ENCODE measurements at places on chromosomes 6 and 20.

GRCh38 chr20:57090590-57091560 lies 175.6 kb downstream of the BMP7 start:
- no peak for DNase-seq
- H3K27me3 ChIP-seq: peaks cover 3% of the 10 kb centered on the region
- H3K4me1 ChIP-seq: peaks cover 10% of the 10 kb centered on the region
- peak overlapping the region; percentile 67 for H3K27ac ChIP-seq
- H3K4me3 ChIP-seq: no peak overlapping the region

GRCh38 chr6:143157131-143157530 lies 96.4 kb downstream of the AIG1 start:
- peaks cover 1% of the 10 kb centered on the region for H3K4me1 ChIP-seq
- no peaks in the 10 kb centered on the region for H3K27me3 ChIP-seq
- DNase-seq: no peak
- no peak overlapping the region for H3K4me3 ChIP-seq
- no peaks in the 10 kb centered on the region for H3K36me3 ChIP-seq
- no peak overlapping the region for H3K27ac ChIP-seq

GRCh38 chr20:32167552-32167951 lies 40.0 kb downstream of the PLAGL2 start:
- H3K27ac ChIP-seq: no peak overlapping the region
- H3K27me3 ChIP-seq: no peaks in the 10 kb centered on the region
- DNase-seq: no peak
- H3K4me1 ChIP-seq: no peaks in the 10 kb centered on the region

DNA sequence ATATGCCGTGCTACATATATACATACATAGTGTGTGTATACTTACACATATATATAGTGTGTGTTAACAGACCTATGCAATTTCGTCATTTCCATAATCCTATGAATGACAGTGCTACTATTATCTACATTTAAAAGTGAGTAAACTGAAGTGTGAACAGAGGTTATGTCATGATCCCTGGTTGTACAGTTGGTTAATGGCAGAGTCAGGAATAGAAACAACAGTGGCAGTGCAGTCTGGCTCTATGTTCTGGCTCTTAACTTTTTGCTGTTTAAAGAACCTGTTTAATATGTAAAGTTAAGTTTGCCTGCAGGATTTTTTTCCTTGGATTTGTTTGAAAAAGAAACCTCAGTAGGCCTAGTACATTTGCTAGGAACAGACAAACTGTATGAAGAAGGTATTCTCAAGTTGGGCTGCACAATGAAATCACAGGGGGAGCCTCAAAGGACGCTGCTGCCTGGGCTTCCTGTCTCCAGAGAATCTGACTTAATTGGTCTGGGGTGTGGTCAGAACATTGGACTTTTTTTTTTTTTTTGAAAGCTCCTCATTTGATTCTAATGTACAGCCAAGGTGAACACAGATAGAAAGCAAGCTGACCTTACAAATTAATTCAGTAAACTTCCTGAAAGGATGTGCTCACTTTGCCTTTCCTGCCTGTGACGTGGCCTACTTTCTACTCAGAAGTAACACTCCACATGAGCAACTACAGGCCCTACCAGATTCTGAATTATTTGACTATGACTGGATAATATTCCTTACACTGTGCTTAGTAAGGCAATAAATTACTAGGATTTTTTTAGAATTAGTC lies 29.4 kb downstream of the PLCB1 start:
- H3K36me3 ChIP-seq: peaks cover 4% of the 10 kb centered on the region
- H3K4me3 ChIP-seq: no peak overlapping the region
- H3K4me1 ChIP-seq: peaks cover 8% of the 10 kb centered on the region

DNA sequence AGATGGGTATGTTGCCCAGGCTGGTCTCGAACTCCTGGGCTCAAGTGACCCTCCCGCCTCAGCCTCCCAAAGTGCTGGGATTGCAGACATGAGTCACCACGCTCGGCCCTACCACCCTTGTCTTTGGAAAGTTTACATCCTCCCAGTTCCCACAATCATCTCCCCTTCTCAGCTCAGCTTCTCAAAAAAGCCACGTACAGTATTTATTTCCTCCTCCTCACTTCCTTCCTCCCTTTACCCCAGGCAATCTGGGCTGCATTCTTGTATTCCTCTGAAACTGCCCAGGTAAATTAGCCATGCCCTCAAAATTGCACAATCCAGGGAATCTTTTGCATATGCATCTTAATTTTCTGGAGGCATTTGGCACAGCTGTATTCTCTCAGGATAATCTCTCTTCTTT lies 7.4 kb upstream of the SLC23A2 start:
- H3K36me3 ChIP-seq: no peaks in the 10 kb centered on the region
- H3K4me3 ChIP-seq: no peak overlapping the region
- peaks cover 7% of the 10 kb centered on the region for H3K27me3 ChIP-seq
- no peak overlapping the region for H3K27ac ChIP-seq
- peaks cover 20% of the 10 kb centered on the region for H3K4me1 ChIP-seq

- H3K27me3 ChIP-seq: no peaks in the 10 kb centered on the region
- no peaks in the 10 kb centered on the region for H3K36me3 ChIP-seq
- DNase-seq: no peak
- no peaks in the 10 kb centered on the region for H3K4me1 ChIP-seq
- no peak overlapping the region for H3K27ac ChIP-seq
- no peak overlapping the region for H3K4me3 ChIP-seq
Observed at GRCh38 chr6:80967609-80968008, 784.9 kb downstream of the TENT5A start.

DNA sequence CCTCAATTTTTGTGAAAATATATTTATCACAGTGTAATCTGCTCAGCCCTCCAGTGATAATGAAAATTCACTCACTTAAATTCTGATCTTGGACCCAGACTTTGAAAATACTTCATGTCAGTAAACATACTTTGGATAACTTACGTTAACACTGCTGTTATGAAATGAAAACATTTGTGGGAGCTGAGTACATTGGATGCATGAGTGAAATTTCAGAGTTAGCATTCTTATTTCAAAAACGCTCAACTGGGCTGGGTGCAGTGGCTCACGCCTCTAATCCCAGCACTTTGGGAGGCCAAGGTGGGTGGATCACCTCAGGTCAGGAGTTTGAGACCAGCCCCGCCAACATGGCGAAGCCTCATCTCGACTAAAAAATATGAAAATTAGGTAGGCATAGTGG lies 196.4 kb downstream of the UTRN start:
- H3K4me3 ChIP-seq: no peak overlapping the region
- H3K27me3 ChIP-seq: no peaks in the 10 kb centered on the region
- no peak overlapping the region for H3K27ac ChIP-seq
- DNase-seq: no peak
- H3K4me1 ChIP-seq: peaks cover 10% of the 10 kb centered on the region

DNA sequence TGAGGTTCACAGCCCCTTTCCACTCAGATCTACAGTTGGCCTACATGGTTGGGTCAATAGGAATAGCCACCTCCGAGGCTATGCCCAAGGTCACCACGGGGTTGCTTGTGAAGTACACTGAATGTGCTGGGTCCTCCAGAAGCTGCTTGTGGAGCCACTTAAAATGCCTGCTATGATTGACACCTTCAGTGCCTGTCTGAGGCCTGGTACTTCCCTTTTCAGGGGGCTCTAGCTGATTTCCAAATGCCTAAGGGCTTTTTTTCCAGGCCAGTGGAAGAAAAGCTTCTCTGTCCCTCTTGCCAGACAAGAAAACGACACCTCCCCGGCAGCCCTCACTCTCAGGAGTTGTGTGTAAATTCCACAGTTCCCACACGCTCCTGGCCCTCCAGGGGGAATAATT lies 6.3 kb upstream of the NXT1 start:
- no peaks in the 10 kb centered on the region for H3K36me3 ChIP-seq
- no peak for DNase-seq
- peaks cover 5% of the 10 kb centered on the region for H3K4me1 ChIP-seq

- DNase-seq: no peak
- H3K36me3 ChIP-seq: no peaks in the 10 kb centered on the region
- no peaks in the 10 kb centered on the region for H3K27me3 ChIP-seq
- H3K4me3 ChIP-seq: no peak overlapping the region
- H3K27ac ChIP-seq: no peak overlapping the region
Observed at GRCh38 chr6:12767016-12767415, 50.4 kb downstream of the PHACTR1 start.

DNA sequence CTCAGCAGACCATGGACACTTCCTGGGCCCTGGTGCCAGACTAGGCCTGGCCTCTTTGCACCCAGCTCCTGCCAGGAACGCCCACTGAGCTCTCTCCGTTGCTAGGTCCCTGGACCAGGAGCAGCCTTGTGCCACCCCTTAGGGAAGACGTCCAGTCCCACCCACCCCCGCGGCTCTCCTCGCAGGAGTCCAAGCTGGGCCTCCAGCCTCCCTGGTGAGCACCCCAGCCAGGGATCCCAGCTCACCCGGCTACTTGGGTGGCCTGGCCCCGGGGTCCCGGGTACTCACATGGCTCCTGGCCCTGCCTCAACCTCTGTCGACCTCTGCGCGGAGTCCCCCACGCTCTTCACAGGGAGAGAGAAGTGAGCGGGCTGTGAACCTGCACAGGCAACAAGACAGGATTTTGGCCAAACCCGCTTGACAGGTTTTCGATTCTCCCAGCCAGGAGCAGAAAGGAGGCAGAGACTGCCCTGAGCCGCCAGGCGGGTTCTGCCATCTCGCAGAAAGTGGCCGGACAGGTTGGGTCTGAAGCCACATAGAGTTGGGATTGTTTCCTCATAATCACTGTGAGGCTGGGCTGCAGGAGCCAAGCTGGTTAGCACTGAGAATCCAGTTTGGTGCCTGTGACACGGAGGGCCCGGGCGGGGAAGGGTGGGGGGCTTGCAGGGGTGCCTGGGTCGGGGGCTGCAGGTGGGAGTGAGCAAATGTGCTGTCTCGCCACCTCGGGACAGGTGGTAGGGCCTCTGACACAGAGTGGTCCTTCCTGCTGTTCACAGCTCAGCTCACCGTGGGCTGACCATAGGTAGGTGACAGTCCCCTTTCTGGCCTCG lies at the start of gene RBBP8NL:
RBBP8NL (minus strand) TSS at position 368 of the 830 bp plus-strand sequence. CDS start 7,892 bp downstream, outside the sequence.
- no peaks in the 10 kb centered on the region for H3K4me1 ChIP-seq
- no peak for DNase-seq
- H3K27ac ChIP-seq: no peak within 1 kb of the TSS
- no peak within 1 kb of the TSS for H3K4me3 ChIP-seq
- no peaks in the 10 kb centered on the region for H3K36me3 ChIP-seq
- no peaks in the 10 kb centered on the region for H3K27me3 ChIP-seq

- no peaks in the 10 kb centered on the region for H3K4me1 ChIP-seq
- H3K27ac ChIP-seq: no peak overlapping the region
- H3K36me3 ChIP-seq: no peaks in the 10 kb centered on the region
- no peak overlapping the region for H3K4me3 ChIP-seq
- peaks cover 3% of the 10 kb centered on the region for H3K27me3 ChIP-seq
- no peak for DNase-seq
Observed at GRCh38 chr6:19999319-20000191, 162.4 kb downstream of the ID4 start.

GRCh38 chr6:155195903-155196302 lies 67.9 kb upstream of the CLDN20 start:
- DNase-seq: no peak
- H3K4me1 ChIP-seq: peaks cover 6% of the 10 kb centered on the region
- no peak overlapping the region for H3K4me3 ChIP-seq
- no peak overlapping the region for H3K27ac ChIP-seq
- H3K36me3 ChIP-seq: peaks cover 67% of the 10 kb centered on the region

GRCh38 chr6:106125925-106126435 lies 39.8 kb downstream of the PRDM1 start:
- peak overlapping the region; percentile 88 for H3K27ac ChIP-seq
- peak overlapping the region; percentile 4 for H3K4me3 ChIP-seq
- peaks cover 4% of the 10 kb centered on the region for H3K36me3 ChIP-seq

DNA sequence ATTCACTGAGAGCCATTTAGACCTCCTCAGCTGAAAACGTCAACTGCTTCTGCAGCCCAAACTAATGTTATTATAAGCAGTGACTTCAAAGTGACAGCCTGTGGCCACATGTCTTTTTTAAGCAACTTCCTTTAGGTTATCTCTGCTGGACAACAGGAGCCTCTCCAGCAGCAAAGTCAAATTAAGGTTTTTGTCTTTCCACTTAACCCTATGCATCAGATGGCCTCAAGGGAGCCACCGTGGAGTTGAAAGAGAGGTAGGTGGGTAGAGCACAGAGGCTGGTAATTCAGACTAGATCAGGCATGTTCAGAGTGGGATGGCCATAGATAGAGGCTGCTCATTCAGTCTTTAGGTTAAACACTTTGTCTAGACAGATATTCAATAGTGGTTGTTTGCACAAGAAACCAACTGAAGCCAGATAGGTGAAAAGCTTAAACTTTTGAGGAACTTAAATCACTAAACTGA lies 300.6 kb upstream of the ECI2 start:
- H3K36me3 ChIP-seq: no peaks in the 10 kb centered on the region
- H3K27me3 ChIP-seq: no peaks in the 10 kb centered on the region
- H3K27ac ChIP-seq: no peak overlapping the region
- H3K4me3 ChIP-seq: no peak overlapping the region

Measured in activated T-helper 2 cell treated with anti-CD3 and anti-CD28 coated beads, Interferon-gamma antibody, Interleukin-2, Interleukin-4, amounts not matched to agents 10 μg/mL and 5 μg/mL and 100 μg/mL, durations not matched to agents 14 hours and 24 hours and 36 hours (primary cell).